ENCODE measurements at places on chromosomes 16 and 17. TPM values are rescaled to one million over a fixed set of nuclear protein-coding genes. Genes with fewer than 3 reads are reported as not detected.

OR1D5 gene
- not detected for total RNA-seq

RNF157 gene
- 1.4 TPM for total RNA-seq

DNA sequence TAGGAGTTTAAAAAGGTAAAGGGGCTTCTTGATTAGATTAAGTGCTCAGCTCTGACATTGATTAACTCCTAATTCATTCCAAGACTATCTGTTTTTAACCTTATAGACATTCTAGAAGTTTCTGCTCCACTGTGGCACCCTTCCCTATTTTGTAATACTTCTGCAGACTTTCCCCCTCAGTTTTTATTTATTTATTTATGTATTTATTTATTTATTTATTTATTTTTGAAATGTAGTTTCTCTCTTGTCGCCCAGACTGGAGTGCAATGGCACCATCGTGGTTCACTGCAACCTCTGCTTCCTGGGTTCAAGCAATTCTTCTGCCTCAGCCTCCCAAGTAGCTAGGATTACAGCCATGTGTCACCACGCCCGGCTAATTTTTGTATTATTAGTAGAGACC, 185.8 kb downstream of the PHKB start:
- no peaks in the 10 kb centered on the region for H3K27me3 ChIP-seq
- no peak overlapping the region for H3K4me3 ChIP-seq
- H3K4me1 ChIP-seq: peaks cover 11% of the 10 kb centered on the region
- no peak for DNase-seq
- peaks cover 3% of the 10 kb centered on the region for H3K36me3 ChIP-seq

DNA sequence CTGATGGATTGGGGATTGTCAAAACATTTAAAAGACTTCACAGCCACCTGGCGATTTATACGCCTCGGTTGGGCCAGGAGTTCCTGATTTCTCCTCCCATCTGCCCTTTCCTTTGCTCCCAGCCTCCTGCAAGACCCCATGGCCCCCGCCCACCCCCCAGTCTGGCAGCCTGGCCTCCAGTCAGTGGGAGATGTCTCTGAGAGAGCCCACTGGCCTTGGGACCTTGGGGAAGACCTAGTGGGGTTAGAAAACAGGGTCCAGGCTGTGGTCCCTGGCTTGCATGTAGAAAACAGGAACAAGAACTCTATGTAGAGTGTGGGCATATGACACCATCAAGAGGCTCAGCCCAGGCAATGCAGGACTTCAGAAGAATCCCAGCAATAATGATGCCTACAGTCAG, 209.4 kb upstream of the C16orf82 start:
- no peaks in the 10 kb centered on the region for H3K27me3 ChIP-seq
- no peaks in the 10 kb centered on the region for H3K36me3 ChIP-seq
- no peaks in the 10 kb centered on the region for H3K4me1 ChIP-seq

DNA sequence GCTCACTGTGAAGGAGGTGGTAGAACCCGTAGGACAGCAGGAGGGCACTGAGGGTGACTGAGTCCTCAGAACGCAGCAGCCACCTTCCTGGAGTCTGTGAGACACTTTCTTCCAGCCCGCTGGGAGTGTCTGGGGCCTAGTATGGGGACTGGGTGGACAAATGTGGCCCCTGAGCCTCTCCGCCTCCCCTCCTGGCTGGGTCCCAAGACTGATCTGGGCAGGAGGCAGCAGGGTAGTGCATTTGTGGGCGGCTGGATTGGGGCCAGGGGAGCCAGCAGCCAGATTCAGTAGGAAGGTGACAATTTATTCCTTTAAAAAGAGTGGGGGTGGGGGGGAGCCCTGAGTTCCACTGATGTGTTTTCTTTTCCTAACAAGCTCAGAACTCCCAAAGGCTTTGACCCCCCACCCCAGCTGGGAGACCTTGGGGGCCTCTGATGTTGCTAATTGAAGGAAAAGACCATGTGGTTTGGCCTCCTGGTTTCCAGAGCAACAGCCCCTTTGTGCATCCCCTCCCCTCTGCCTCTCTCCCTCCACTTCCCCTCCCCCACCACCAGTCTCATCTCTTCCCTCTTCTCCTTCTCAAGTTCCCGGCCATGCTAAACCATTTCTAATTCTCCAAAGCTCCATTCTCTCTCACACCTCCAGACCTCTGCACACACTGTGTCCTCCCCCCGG, 4.4 kb downstream of the CLEC19A start:
- DNase-seq: no peak
- H3K27ac ChIP-seq: no peak overlapping the region
- H3K36me3 ChIP-seq: no peaks in the 10 kb centered on the region
- no peaks in the 10 kb centered on the region for H3K27me3 ChIP-seq
- H3K4me3 ChIP-seq: no peak overlapping the region

DNA sequence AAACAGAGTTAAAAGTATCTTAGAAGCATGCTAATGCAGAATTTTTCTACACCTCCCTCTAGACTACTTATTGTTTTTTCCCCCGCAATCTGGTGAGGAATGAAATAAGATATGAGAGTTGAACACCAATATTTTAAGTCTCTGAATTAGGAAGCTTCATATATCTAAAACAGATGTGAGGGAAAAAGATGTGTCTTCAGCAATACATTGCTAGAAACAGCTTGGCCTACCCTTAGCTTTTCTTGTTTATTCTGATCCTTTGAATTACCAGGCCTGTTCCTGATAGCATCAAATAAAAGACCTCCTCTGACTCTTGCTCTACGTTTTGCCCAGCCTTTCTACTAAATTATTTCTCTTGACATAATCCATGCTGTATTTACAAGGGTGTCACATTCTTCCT, 221.8 kb downstream of the CDH11 start:
- H3K4me3 ChIP-seq: no peak overlapping the region
- no peak overlapping the region for H3K27ac ChIP-seq
- H3K27me3 ChIP-seq: no peaks in the 10 kb centered on the region
- H3K36me3 ChIP-seq: no peaks in the 10 kb centered on the region

CASKIN1 gene
- 1.3 TPM for total RNA-seq

CA7 gene
- total RNA-seq: not detected

DNA sequence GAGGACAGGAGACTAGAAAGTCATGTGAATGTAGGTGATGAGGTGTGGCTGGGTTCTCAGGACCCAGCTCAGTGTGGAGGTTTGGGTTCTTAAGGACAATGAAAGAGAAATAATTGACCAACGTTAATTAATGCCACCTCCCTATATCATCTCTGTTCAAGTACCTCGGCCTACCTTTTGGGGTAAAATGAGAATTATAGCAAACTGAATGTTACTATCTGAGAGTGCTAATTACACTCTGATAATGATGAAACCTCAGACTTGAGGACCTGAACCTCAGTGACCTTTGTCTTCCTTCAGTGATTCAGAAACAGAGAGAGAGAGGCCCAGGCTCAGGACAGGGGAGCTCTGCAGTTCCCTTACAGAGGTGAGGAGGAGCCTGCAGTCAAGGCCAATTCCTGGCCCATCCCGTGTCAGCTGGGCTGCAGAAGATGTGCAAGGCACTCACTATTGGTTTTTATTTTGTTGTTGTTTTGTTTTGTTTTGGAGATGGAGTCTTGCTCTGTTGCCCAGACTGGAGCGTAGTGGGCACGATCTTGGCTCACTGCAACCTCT, 57.3 kb downstream of the SALL1 start:
- H3K27me3 ChIP-seq: peaks cover 12% of the 10 kb centered on the region
- H3K4me3 ChIP-seq: no peak overlapping the region
- no peak overlapping the region for H3K27ac ChIP-seq
- H3K36me3 ChIP-seq: no peaks in the 10 kb centered on the region
- no peaks in the 10 kb centered on the region for H3K4me1 ChIP-seq
- DNase-seq: no peak

DNA sequence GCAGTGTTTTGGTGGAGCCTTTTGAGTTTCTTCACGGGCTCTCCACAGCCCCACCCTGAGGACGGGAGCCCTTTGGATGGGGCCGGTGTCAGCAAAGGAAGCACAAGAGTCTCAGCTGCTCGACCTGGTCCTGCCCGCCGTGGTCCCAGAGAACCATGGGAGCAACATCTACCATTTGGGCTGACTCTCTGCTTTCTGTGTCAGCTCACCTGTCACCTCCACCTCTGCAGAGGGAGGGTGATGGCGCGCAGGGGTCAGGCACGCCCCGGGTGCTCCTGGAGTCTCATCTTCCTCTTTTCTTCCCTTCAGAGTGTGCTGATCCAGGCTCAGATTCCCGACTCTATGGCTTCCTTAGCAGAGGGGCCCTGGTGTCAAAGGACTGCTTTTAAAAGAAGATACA, 171.7 kb downstream of the LAT start:
- H3K4me3 ChIP-seq: no peak overlapping the region
- H3K4me1 ChIP-seq: peaks cover 17% of the 10 kb centered on the region
- H3K36me3 ChIP-seq: no peaks in the 10 kb centered on the region
- DNase-seq: no peak

DNA sequence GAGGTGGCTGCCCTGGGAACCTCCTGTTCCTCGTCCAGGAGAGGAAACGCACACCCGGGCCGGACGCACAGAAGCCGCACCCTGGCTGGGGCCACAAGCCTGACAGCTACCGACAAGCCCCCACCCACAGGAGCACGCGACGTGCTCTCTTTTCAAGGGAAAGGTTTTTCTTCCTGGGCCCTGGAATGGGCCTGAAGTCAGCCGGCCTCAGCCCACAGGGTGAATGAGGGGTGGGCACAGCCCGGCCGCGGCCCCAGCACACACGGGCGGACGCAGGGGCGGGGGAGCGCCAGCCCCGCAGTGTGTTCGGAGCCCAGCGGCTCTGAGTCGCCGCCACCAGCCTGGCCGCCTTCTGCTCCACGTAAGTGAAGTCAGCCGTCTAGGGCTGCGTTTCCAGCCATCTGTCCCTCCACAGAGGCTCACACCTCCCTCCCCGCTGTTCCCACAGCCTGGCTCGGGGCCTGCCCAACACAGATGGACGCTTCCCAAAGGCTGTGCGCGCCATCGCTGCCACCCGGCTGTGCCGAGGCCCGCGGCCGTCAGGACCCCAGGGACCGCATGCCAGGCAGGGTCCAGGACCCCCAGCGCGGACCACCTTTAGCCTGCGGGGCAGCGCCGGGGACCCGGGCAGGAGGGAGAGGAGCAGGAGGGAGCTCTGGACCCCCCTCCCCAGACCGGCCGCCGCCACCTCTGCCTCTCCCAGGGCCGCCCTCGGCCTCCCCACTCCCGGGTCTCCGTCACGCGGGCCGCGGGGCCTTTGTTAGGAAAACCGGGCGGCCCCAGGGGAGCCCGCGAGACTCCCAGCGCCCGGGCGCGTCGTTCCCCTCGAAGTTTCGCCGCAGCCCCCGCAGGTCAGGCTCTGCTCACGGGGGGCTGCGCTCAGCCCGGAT, 36.8 kb downstream of the CBFA2T3 start:
- H3K27ac ChIP-seq: no peak overlapping the region
- H3K36me3 ChIP-seq: no peaks in the 10 kb centered on the region
- DNase-seq: no peak
- no peaks in the 10 kb centered on the region for H3K4me1 ChIP-seq
- H3K4me3 ChIP-seq: no peak overlapping the region
- H3K27me3 ChIP-seq: peaks cover 44% of the 10 kb centered on the region

DNA sequence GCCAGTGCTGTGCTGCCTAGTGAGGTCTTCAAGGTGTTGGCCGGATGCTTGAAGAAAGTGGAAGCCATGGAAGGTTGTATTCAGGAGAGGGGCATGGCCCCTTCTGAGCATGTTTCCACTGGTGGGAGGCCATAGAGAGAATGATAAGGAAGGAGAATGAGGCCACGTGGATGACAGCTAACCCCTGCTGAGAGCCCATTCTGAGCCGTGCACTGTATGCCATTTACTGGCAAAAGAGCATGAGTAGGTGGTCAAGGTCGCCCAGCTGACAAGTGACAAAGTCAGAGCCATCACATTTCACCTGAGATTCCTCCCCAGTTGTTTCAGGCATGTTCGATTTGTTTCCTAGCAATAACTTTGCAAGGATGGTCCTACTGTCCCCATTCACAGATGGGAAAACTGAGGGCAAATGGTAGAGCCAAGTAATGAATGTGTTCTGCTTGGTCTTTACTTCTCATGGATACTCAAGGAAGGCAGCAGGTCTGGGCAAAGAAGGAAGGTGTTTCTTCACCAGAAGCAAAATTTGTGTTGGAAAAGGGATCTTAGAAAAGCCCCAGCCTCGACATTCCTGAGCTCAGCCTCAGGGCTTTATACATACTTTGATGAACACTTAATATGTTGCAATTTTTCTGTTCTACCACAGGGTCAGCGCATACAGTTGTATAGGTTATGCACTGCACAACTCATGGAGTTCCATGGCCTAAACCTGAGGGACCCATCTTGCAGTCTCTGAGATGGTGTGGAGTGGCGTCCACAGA, 10.5 kb upstream of the NKD1 start:
- no peaks in the 10 kb centered on the region for H3K4me1 ChIP-seq
- no peaks in the 10 kb centered on the region for H3K36me3 ChIP-seq
- H3K27ac ChIP-seq: no peak overlapping the region
- H3K4me3 ChIP-seq: no peak overlapping the region
- H3K27me3 ChIP-seq: peaks cover 19% of the 10 kb centered on the region
- no peak for DNase-seq

DNA sequence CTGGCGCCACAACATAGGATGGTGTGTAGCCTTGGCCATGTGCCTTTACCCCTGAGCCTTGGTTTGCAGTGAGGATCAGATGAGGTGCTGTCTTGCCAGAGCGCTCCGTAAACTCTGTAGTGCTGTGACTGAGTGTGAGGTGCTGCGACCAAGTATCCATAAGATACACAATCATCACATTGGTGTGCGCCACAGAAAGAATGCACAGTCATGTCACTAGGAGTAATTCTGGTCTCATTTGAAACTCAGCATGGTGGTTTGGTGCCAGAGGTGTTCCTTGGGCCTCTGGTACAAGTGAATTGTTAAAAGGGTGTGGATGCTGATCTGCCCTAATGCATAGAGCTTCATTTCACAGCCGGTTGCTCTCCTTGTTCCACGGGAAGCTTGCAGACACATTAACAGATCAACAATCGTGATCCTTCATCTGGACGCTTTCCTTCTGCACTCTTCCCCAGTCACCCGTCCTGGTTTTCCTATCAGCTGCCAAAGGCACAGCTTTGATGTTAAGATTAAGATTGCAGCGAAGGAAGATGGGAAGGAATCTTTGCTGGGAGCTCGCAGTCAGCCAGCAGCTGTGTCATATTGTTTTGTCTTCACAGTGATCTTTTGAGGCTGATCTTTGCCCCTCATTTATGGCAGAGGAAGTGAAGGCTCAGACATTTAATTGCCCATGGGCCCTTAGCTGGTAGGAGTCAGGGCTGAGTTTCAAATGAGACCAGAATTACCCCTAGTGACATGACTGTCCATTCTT, 79.1 kb downstream of the KSR1 start:
- H3K27ac ChIP-seq: peak overlapping the region; percentile 73
- H3K4me1 ChIP-seq: peaks cover 48% of the 10 kb centered on the region
- DNase-seq: no peak
- no peaks in the 10 kb centered on the region for H3K36me3 ChIP-seq
- no peak overlapping the region for H3K4me3 ChIP-seq
